ENCODE measurements at places on chromosomes 16 and 17.
A peak's percentile ranks its signal among the peaks of the same experiment; 100 is the strongest.

DNA sequence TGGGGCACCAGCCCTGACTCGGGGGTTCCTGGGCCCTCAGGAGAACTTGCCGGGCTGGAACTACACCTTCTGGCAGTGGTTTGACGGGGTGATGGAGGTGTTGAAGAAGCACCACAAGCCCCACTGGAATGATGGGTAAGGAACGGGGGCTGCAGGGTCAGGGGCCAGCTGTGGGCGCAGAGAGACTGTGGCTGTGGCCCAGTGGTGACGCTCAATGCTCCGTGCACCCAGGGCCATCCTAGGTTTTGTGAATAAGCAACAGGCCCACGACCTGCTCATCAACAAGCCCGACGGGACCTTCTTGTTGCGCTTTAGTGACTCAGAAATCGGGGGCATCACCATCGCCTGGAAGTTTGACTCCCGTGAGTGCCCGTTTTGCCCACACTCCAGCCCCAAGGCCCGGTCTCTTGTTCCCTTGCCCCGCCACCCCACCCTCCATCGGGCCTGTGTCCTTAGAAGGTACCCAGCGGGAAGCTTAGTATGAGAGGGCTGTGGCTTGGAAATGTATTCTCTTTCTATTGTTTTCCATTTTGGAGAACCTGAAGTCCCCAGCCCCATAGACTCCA, 19.1 kb downstream of the STAT5A start:
- no peak for DNase-seq

DNA sequence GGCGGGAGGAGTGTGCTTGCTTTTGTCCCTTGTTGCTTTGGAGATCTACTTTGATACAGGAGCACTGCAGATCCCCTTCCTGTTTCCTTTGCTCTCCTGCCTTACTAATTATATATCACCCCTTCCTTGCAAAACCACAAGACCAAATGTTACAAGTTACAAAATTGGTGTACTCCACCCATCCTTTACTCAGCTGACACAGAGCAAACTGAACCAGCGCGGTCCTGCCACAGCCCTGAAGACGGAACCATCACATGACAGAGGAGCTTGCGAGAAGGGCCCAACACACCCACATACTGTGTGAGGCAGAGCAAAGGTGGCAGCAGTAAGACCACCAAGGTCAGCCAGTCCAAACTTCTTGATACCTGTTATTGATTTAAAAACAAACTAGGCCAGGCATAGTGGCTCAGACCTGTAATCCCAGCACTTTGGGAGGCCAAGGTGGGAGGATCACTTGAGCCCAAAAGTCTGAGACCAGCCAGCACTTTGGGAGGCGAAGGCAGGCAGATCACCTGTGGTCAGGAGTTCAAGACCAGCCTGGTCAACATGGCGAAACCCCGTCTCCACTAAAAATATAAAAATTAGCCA, 33.2 kb downstream of the CYTH1 start:
- no peak for DNase-seq

- DNase-seq: no peak
Measured at GRCh38 chr17:21292867-21293830, 8.6 kb downstream of the MAP2K3 start.

GRCh38 chr16:12341966-12342365, 365.4 kb downstream of the SNX29 start:
- no peak for DNase-seq

GRCh38 chr17:1108765-1109605, 70.8 kb downstream of the ABR start:
- DNase-seq: peak; percentile 68

GRCh38 chr17:47289302-47289701, 34.5 kb upstream of the EFCAB13 start:
- no peak for DNase-seq

DNA sequence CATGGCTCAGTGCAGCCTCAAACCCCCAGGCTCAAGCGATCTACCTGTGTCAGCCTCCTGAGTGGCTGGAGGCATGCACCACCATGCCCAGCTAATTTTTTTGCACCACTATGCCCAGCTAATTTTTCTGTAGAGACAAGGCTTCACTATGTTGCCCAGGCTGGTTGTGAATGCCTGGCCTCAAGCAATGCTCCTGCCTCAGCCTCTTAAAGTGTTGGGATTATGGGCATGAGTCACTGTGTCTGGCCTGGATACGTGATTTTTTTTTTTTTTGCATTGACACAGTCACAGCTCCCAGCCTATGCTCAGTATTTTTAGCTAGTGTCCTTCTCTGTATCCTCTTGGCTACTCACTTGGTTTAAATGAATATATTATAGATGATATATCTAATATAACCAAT, 377.0 kb upstream of the TNRC6C start:
- no peak for DNase-seq

DNA sequence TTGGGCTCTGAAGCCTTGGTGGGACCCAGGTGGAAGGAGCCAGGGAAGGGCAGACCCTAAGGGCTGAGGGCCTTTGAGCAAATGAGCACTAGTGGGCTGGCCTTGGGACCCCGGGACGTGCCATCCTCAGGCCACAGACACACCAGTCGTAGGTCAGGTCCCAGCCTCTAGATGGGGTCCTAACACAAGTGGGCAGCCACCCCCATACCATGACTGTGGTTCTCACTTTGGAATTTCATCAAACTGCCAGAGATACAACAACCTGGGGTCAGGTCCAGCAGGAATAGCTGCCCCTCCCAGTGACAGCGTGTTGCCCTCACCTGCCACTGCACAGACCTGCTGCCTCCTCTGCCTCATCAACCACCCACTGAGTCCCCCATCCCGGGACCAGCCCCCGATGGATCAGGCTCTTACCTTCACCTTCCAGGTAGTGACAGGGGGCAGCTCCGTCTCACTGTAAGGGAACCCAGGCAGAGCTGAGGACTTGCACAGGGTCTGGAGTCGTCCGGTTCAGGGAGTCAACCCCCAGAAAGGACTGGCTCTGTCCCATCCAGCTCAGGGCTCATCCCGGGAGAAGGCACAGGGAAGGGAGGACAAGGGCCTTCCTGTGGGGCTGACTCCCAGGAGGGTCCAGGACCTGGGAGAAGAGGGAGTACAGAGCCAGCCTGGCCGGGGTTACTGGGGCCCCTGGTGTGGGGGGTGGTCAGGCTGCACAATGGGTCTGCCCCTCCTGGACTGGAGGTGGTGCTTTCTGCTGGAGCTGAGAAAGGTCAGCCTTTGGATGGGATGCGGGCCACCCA, 40.0 kb downstream of the LGALS9 start:
- no peak for DNase-seq

DNA sequence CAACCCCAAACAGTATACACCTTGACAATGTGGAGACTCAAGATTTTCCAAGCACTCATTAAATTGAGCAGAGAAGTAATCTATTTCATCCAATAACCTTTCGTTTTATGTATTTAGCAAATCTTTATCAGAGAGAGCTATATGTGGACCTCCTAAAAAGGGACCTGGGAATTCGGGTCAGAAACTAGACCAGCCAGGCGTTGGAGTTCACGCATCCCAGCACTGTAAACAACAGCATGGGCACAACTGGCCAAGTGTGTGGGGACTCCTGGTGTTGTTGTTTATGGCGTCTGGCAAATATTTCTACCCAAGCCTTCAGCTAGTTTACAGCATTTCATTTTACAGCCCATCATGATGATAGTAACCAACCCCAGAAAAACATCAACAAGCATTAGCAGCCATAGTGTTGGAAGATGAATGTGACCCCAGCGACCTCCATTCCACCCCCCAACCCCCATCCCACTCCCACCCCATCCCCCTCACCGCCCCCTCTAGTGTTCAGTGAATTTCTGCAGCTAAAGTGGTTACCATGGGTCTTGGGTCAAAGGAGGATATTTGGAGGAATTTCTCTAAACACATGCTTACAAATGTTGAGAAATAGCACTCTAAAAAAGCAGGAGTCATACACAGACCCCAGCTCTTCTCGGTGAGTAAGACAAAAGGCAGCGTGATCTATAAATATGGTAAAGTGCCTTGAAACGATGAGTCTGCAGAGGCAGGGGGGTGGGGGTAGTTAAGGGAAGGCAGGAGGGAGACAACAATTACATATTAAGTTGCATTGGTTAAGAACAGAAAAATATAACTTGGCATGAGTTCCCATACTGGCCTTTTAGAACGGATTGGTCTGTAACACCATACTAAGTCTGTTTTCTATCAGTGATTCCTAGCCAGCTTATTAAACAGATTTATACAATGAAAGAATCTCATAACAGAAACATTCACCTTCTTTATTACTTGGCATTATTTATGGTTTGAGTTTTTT, 91.4 kb upstream of the TBX2 start:
- no peak for DNase-seq

DNA sequence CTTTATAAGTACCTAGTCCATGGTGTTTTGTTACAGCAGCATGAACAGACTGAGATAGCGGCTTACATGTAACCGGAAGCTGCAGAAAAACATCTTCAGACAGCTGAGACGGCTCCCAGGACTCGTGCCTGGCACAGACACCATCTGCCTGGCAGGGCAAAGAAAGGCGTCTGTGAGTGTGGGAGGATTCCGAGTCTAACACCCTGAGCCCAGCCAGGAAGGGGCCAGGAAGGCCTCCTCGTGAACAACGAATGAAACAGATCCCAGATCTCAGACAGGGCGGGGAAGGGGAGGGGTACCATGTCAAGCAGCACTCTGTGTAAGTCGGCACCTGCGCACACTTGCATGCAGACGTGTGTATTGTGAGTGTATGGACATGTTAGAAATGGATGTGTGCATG, 4.4 kb upstream of the CSNK1D start:
- no peak for DNase-seq

- no peak for DNase-seq
Measured at GRCh38 chr16:73326221-73326620, 278.3 kb upstream of the ZFHX3 start.

DNA sequence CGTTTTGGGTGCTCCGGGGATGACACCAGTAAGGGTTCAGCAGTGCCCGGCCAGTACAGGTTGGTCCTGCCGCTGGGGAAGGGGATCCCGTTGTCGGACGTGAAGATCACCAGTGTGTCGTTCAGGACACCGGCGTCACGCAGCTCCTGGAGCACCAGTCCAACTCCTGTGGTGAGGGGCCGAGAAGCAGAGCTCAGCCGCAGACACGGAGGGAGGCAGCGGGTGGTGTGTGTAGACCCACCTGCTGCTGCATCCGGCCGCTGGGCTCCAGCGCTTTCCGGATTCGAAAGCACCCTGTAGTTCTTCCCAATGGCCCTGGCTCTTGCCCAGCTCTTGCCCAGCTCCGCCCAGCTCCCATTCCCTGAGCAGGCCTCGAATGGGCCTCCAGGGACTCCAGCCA, 8.0 kb downstream of the SGSH start:
- DNase-seq: no peak

All from NCI-H526 (cell line).